ENCODE measurements at places on chromosomes 6 and 20.

- no peak for DNase-seq
Observed at GRCh38 chr6:36610041-36610955, 16.1 kb downstream of the SRSF3 start.

DNA sequence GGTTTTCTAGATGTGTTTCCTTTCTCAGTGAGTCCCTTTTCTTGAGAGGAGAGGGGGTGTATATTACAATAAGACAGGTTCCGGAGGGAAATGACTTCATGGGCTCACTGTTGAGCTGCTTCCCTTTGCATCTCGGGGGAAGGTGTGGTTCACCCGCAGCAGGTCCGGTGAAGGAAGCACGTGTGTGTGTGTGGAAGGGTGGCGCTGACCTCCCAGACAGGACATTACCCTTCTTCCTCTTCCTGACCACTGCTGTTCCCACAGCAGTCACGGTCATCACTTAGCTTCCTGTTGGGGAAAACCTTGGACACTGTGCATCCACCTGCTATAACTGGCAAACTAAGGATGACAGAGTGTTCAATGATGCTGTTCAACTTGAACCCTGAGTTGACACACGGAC, 83.6 kb downstream of the PLEKHG1 start:
- DNase-seq: no peak

GRCh38 chr20:47782076-47782475, 3.2 kb downstream of the SULF2 start:
- DNase-seq: no peak

DNA sequence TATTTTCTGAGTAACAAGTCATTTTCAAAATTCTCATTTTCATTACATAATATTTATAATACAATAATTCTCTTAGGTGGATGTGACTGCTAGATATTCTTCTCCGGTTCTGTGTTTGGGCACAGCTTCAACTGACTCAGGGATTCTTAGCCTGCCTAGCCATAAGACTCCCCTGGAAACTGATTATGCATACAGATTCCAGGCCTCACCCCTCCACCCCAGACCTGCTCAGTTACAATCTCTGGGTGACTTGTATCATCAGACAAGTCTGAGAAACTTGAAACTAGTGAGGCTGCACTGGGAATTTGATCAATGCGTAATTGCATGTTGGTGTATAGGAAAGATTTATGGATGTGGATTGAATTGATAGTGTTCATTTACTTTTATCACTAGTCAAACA, 25.4 kb downstream of the FLRT3 start:
- DNase-seq: no peak

GRCh38 chr20:12535316-12535715, 473.5 kb upstream of the SPTLC3 start:
- no peak for DNase-seq

- no peak for DNase-seq
Observed at GRCh38 chr6:107400616-107401147, 58.7 kb downstream of the PDSS2 start.

GRCh38 chr6:53440336-53440945, 91.7 kb upstream of the ELOVL5 start:
- no peak for DNase-seq

DNA sequence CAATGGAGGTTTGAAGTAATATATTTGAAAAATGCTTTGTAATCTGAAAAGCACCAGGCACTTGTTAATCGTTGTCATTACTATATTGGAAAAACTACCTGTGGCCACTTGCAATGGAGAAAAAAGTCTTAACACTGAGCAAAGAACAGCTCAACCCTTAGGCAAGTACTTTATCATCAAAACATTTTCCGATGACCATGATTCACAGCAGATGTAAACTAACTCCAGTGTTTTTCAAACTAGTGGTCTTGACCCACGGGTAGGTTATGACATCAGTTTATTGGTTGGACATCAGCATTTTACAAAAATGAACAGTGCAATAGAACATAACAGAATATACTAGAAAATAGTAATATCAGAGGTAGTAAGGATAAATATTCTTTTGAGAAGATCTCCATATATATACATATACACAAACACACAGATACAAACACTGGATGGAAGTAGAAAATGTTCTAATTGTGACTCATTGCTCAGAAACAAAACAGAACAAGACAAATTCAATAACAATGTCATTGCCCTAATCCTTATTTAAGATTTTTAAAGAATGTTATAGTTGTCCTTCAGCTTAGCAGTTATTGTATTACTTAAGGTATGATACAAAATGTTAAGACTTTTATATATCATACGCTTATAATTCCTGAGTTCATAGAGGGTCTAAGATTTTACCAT, 123.0 kb downstream of the PLCB1 start:
- DNase-seq: no peak

- DNase-seq: no peak
Observed at GRCh38 chr6:31586008-31586407, at the start of gene LST1. LST1 (plus strand) TSS chr6:31586277; CDS start chr6:31587300, 1,023 bp downstream.

DNA sequence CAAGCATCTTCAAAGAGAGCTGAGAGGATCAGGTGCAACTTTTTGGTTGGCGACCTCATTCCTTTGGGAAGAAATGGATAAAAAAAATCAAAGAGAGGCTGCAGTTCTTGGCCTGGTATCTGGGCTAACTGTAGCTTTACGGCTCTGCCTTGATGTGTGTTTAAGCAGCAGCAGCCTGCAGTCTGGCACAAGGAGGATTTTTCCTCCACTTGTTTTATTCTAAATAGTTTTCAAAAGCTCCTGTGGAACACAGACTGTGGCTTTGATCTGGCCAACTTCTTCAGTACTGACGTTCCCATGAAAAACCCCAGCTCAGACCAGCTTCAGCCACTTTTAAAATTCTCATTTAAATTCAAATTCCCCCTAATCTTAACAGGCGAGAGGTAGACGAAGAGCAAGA, 137.3 kb downstream of the HDGFL1 start:
- DNase-seq: no peak

DNA sequence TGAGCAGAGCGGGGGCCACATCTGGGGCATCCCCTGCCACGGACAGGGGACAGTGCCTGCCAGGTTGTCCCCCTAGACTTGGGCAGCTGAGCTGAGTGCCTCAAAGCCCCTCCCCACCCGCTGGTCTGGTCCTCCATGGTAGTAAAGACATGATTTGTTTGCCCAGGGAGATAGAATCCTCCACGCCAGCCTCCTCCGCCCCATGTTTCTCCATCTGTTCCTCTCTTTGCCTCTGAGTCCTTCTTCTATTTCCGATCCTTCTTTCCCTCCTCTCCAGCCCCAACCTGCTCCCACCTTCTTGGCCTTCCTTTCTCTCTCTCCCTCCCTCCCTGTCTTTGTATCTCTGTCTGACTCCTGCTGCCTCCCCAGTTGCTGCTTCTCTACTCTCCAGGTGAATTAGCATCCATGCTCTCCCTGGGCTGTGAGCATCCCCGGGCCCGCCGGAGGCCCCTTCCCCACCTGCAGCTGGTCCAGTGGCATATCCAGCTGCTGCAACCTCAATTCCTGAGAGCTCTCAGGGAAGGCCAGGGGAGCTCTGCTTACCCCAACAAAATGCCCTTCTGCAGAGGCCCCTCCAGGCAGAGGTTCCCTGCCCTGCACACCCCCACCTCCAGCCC, 45.8 kb downstream of the CPNE5 start:
- DNase-seq: no peak

DNA sequence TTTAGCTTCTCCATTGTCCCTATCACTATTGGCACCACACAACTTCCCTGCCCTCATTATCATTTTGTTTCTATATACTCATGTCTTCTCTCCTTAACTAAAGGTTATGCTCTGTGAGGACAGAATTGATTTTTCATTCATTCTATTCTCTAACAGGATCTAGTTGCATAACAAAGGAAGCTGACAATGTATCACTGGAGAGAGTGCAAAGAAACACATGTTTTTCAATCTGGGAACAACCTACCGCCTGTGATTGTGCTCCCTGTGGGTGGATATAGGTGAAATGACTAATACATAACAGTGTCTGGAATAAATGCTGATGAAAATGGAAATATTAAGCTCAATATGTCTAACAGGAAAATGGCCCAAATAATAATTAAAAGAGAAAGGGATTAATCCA, 56.6 kb downstream of the COL12A1 start:
- no peak for DNase-seq

- no peak for DNase-seq
Observed at GRCh38 chr6:39228111-39228971, 934 bp downstream of the KCNK5 start.
